Frontal cortex (tissue), 4 donors: ENCODE measurements at places on chromosomes 12 and 14. TPM values are rescaled to one million over a fixed set of nuclear protein-coding genes. Genes with fewer than 3 reads are reported as not detected.

AGAP2 gene
- 25.7 TPM for total RNA-seq

DNA sequence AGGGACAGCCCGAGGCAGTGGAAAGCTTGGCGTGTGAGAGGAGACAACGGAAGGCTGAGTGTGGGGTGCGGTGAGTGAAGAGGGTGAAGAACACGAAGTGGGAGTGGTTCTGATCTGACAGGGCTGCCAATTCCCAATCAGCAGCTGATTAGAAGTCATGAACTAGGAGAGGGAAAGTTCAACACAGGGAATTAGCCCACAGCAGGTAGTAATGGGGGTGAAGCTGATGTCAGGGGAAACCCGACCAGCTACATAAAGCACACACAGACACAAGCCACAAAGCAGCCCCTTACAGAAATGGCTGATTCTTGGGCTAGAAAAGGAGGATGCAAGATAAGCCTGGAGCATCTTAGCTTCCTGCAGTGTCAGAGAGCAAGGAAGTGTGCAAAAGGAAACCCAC lies 47.5 kb upstream of the TCL1A start:
- DNase-seq, result no peak

ZDHHC22 gene
- 5.7 TPM for total RNA-seq

- DNase-seq, result no peak
Observed at GRCh38 chr12:14576896-14577295, 9.2 kb upstream of the PLBD1 start.

DNA sequence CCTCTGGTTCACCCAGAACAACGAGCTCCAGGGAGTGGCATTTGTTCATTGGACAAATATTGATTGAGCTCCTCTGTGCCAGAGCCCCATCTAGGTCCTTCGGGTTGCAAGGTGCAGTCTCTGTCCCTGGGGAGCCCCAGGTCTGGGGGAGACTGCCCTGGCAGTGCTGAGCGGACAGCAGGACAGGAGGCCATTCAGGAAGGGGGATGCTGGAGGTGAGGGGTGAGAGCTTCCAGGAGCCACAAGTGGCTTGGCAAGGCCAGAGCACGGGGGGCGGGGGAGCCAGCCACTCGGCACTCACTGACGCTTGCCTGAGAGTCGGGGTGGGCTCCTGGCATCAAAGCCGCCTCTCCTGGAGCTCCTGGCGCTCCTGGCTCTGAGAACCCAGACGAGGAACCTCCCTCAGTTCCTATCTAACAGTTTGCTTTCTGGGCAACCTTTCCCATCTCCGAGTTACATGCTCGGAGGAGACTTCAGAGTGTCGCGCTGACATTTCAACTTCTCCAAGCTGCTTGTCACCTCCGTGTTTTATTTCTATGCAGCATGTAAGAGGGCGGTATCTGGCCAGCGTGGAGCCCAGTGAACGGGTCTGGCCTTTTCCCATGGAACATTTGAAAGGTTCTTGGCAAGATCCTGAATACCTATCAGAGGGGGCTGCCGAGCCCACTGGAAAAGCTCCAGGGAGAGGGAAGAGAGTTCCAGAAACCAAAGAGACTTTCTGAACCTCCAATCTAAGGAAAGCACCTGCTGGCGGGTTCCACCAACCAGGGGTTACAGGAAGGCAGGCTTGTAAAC lies 62.0 kb upstream of the BCL11B start:
- DNase-seq, result no peak

GRCh38 chr14:95264271-95264973 lies 55.3 kb downstream of the CLMN start:
- DNase-seq, result no peak

- no peak for DNase-seq
Observed at GRCh38 chr12:12918781-12919389, 27.5 kb downstream of the GPRC5A start.

B4GALNT1 gene
- 37.5 TPM for total RNA-seq

RFX4 gene
- 2.9 TPM for total RNA-seq

KRT82 gene
- not detected for total RNA-seq

DNA sequence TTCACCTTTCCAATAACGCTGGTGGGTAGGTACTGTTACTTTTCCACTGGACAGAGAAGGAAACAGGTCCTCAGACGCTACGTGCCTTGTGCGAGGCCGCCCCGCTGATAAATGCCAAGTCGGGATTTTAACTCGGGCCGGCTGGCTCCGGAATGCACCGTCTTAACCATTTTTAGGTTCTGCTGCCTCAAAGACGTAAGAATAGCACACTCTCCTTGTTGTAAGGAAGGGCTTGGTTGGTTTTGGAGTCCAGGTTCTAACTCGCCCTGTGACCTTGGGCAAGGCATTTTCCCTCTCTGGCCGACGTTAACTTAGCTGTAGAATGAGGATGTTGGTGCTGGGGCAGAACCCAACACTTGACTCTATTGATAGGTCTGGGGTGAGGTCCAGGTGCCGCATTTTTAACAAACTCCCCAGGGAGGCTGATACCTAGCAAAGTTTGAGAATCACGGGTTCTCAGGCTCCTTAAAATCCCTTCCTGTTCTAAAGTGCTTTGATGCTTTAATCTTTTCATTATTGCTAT lies 814 bp downstream of the ANKRD13A start:
- no peak for DNase-seq

GRCh38 chr12:13425766-13426165 lies 229.2 kb downstream of the EMP1 start:
- DNase-seq, result no peak

GRCh38 chr12:30164382-30165318 lies 380.9 kb upstream of the TMTC1 start:
- no peak for DNase-seq

- no peak for DNase-seq
Observed at GRCh38 chr12:27158297-27158696, 75.9 kb upstream of the C12orf71 start.

- DNase-seq, result no peak
Observed at GRCh38 chr14:72154645-72155378, 222.6 kb downstream of the RGS6 start.

DNA sequence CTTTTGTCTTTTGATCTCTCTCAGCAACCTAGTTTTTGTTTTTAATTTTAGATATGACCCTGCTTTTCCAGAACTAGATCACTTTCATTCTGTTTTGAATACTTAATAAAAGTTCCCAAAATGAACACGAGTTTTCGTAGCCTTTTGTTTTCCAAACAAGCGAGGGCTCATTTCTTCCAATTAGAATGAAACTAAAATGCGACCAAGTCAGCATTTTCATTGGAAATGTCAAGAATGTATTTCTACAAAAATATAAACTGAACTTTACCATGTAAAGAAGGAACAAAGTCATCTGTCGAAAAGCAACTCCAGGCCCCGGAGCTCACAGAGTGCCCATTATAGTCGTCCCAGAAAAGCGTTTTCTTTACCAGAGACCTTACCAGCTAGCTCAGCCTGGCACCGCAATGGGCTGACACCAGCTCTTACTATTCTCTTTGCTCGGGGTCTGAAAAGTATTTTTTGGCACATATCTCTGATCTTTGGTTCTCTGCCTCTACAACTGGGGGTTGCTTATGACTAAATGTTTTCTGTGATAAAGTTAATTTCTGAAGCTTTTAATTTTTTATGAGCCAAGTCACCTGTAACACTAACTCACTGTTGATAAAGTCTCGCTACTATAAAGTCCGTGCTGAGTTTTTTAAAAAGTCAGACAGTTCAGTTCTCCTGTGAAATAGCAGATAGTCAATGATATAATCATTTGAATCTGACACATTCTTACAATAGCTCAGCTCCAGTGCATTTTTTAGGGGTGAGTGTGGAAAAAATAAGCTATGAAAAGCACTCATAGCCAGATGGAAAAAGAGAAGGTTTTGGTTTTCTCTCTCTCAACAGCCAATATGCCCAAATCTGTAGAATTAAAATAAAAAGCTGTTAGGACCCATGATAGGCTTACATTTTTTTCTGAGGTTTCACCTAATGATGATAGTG lies 43.4 kb downstream of the SAMD4A start:
- no peak for DNase-seq

- no peak for DNase-seq
Observed at GRCh38 chr12:4938900-4939299, 29.2 kb downstream of the KCNA1 start.

GRCh38 chr12:31682136-31682962 lies 22.9 kb downstream of the ETFBKMT start:
- DNase-seq, result no peak

- DNase-seq, result no peak
Observed at GRCh38 chr14:91983588-91983987, 36.1 kb upstream of the FBLN5 start.

GRCh38 chr14:105119408-105120025 lies 49.1 kb downstream of the JAG2 start:
- DNase-seq, result no peak

- no peak for DNase-seq
Observed at GRCh38 chr14:73500360-73500759, 9.6 kb downstream of the RIOX1 start.

GRCh38 chr14:93912782-93913181 lies 14.4 kb upstream of the FAM181A start:
- no peak for DNase-seq

DNA sequence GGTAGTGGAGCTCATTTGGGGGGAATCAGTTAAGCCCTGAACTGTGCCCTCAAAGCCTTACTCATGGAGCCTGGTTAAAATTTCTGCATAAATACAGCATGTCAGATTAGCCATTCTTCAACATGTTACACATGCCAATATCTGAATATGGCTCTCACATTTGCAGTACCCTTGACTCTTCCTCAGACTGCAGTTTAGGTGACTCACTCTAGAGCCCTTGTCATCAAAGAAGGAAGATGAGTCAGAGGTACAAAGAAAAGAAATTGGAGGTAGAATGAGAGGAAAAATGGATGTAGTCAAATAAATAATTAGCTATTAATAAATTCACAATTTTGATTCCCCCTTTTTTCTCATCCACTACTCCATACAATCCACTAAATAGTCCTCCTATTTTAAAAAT lies 23.6 kb upstream of the OR4K2 start:
- DNase-seq, result no peak

DNA sequence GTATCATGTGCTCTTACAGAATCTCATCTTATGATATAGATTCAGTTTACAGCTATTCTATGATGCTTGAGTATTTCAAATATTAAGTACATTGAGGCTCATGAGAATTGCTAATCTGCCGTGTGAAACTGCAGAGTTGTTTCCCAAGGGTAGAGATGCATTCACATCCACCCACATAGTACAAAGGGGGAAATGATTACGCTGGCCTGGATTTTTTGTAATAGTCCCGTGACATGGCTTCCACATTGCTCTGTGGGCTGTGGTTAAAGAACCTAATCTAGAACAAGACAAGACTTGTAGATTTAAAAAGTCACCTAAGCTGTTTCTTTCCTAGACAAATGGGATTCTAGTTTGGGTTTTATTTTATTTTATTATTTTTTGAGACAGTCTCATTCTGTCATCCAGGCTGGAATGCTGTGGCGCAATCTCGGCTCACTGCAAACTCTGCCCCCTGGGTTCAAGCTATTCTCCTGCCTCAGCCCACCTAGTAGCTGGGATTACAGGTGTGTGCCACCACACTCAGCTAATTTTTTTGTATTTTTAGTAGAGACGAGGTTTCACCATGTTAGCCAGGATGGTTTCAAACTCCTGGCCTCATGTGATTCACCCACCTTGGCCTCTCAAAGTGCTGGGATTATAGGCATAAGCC lies 13.0 kb upstream of the RIOX1 start:
- DNase-seq, result no peak

FAM222A gene
- total RNA-seq, result 2.9 TPM

GRCh38 chr14:21891921-21892320 lies 218.3 kb upstream of the OR4E1 start:
- no peak for DNase-seq

GRCh38 chr14:69532561-69533340 lies 41.9 kb downstream of the CCDC177 start:
- no peak for DNase-seq

DNA sequence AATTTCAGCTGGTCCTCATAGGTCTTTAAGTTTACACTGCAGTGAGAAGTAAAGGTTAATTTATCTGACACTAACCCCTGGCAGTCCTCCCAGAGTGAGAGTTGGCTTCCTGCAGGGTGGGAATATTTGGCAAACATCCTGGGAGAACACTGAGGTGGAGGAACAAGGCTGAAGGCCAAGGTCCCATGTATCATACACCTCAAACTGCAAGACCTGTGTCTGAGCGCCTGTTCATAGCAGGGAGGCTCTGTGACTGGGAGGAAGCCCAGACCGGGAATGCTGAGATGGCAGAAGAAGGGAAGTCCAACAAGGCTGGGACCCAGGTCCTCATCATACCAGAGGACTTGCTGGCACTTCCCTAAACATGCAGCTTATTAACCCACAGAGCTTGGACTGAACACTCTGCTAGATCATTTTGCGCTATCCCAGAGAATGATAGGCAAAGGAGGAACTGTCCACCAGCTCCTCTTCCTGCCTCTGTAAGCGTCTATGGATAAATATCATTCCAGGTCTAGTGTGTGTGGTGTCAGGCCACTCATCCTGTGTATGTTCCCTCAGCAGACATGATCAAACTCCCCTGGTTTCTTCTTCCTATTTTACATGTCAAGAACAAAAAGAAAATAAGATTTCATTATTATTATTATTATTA lies 199.6 kb upstream of the CNOT2 start:
- no peak for DNase-seq

GRCh38 chr14:41457393-41457792 lies 149.3 kb upstream of the LRFN5 start:
- no peak for DNase-seq

DNA sequence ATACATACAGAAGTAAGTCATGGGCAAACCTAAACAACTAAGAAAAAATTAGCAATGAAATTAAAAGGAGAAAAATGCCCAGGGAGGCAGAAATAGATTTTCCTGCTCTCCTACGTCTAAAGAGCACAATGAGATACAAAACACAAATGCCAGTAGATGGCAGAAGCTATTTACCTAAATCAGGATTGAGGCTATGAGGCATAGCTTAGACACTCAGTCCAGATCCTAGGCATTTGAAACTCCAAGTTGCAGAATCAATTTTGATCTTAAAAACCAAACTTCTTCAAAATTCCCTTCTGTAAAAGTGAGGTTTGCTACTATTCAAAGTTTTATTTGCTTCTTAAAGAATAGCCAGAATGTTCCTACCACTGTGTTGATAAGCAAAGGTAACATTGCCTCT lies 368.6 kb downstream of the DAD1 start:
- DNase-seq, result no peak
